ENCODE measurements at places on chromosomes 7 and 10. TPM values are rescaled to one million over a fixed set of nuclear protein-coding genes. Genes with fewer than 3 reads are reported as not detected.

The SFRP4 gene
- 1.9 TPM for total RNA-seq

The AEBP1 gene
- 11.9 TPM for total RNA-seq

The ACHE gene
- total RNA-seq, result 21.4 TPM

The FRMPD2 gene
- not detected for total RNA-seq

The URGCP gene
- 41.6 TPM for total RNA-seq

The ZMIZ1 gene
- 36.6 TPM for total RNA-seq

The TSPAN33 gene
- 9.3 TPM for total RNA-seq

The PLA2G12B gene
- 0.22 TPM for total RNA-seq

Data from psoas muscle (tissue), 8 donors.